Activated gamma-delta T cell (primary cell): ENCODE measurements at places on chromosomes 3 and 15.

DNA sequence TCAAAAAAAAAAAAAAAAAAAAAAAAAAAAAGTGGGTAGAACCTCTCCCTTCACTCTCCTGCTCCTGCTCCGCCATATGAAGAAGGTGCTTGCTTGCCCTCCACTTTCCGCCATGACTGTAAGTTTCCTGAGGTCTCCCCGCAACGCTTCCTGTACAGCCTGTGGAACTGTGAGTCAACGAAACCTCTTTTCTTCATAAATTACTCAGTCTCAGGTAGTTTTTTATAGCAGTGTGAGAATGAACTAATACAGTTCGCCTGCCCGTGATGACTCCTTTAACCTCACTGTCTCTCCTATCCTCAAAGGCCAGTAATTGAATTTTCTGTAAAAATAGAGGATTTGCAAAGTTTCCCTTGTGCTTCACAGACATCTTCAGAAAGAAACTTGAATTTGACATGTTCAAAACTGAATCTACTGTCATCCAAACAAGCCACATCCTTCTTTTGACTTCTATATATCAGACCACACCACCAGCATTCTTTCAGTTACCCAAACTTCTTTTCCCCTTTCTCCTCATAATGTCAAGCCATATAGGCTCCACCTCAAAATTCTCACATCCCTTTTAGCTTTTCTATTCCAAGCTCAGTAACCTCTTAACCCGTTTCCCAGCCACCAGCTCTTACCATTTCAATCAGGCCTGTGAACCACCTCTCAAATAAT, 44.3 kb downstream of the P2RY1 start:
- no peak for DNase-seq

GRCh38 chr15:76929011-76929760, 2.4 kb upstream of the RCN2 start:
- no peak for DNase-seq

DNA sequence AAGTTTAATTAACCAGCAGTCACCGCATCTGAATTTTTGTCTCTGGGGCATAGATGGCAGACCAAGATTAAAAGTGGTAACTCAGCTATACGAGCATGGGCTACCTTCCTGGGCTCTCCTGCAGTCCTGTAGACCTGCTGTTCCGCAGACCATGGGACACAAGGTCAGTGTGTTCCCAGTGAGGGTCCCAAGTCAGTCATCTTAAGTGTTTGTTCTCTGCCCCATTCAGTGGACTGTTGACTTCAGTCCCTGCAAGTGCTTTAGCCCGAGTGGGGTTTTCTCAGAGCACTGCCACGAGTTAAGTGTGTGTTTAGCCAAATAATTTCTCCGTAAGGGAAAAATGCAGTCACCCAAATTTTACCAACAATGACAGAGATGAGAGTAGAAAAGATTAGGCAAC, 4.9 kb upstream of the EXOG start:
- no peak for DNase-seq

GRCh38 chr3:107927361-107928083, 163.3 kb downstream of the CD47 start:
- peak; percentile 15 for DNase-seq

GRCh38 chr3:43650345-43650744, 28.5 kb upstream of the ANO10 start:
- no peak for DNase-seq

GRCh38 chr3:33900809-33901505, 102.5 kb downstream of the PDCD6IP start:
- DNase-seq: no peak

GRCh38 chr3:81936817-81937216, 175.4 kb upstream of the GBE1 start:
- no peak for DNase-seq

DNA sequence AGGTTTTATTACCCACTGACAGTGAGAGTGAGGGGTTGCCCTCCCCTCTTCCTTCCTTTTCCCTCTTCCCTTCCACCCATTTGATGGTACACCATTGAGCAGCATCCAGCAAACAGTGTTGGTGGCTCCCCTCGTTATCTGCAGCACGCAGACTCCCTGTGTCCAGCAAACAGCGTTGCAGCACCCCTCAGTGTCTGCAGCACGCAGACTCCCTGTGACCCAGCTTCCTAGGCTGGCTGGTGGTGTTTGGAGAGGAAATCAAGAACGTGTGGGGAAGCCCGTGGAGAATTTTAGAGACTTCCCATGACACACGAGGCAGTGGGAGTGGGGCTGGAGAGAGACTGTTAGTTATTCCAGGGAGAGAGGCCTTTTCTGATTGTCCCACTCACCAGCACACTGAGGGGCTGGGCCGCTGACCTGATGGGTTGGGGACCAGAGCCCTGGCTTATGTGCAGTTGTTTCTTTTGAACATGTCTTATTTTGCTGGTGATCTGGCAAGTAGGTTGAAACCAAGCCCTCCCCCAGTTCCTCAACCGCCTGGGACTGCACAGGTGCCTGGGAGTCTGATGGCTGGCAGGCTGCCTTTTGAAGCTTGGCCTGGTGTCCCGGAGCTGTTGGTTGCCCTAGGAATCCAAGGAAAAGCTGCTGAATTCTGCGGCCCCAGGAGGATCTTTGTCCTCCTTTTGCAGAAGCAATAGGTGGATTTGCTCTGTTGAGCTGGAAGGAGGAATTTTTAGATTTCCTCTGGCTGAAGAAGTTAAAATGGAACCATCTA, 19.0 kb downstream of the APBA2 start:
- DNase-seq: no peak

DNA sequence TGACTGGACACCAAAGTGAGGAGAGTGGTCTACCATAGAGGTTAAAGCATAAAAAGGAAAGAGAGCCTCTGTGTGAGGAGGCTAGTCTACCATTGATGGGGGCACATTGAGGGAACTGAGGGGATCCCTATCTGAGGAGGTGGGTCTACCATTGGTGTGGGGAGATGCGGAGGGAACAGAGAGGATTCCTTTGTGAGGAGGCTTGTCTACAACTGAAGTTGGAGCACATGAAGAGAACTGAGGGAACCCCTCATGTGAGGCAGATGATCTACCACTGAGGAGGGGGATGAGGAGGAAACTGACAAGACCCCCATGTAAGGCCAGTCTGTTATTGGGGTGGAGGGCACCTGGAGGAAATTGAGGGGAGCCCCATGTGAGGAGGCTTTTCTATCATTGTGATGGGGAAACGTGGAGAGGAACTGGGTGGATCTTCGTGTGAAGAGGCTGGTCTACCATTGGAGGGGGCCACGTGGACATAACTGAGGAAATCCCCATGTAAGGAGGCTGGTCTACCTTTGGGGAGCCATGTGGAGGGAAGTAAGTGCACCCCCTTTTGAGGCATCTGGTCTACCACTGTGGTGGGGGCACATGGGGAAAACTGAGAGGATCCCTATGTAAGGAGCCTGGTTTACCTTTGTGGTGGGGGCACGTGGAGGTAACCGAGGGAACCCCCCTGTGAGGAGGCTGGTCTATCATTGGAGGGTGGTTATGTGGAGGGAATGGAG, 160.1 kb downstream of the FBLN2 start:
- no peak for DNase-seq

GRCh38 chr3:47646362-47646761, 67.7 kb upstream of the CSPG5 start:
- no peak for DNase-seq

GRCh38 chr3:152375546-152375945, 106.8 kb downstream of the MBNL1 start:
- no peak for DNase-seq

GRCh38 chr3:152797751-152798432, 37.0 kb upstream of the P2RY1 start:
- DNase-seq: no peak

DNA sequence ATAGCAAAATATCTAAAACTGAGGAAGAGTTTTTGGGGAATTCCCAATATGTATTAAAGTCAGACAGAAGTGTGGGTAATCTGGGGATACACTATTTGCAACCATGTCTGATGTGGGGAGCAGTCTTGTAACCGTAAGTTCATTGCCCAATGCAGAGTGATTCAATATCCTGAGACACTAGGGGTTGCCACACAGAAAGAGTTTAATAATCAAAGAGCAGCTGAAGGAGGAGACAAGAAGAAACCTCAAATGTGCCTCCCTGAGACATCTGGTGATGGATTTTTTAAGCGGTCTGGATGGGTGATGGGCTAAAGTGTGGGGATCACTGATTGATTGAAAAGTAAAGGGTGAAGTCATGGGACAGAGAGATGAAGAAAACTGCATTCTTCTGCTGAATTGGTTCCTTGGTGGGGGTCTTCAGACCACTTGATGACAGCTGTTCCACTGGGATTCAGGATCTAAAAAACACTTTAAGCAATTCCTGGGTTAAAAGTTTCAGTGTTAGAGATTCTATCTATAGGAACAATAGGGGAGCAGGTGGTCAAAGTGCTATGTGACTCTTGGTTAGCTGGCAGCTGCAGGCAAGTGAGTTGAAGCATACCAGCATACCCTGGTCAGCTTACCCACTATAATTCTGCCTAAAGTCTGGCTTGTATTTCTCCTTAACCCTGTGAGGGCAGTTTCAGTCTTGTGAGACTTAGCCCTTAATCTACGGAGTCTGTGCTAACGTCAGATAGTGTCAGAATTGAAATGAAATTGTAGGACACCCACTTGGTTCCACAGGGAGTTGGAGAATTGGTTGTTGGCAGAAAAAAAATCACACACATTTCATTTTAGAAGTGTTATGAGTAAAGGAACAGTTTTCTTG, 425.9 kb upstream of the TGFBR2 start:
- no peak for DNase-seq

DNA sequence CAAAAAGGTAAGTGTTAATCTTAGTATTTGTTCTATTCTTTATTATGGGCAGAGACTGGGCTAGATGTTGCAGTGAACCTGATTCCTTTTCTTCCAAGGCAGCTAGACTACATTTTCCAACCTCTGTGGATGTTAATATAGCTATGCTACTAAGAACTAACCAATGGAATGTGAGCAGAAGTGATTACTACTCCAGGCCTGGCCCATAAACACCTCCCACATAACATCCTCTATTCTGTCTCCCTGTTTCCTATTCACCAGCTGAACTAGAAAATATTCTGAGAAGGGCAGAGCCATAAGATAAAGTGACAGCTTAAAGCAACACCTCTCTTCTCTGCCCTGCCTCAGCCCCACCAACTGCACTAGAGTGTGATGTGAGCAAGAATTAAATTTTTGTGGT, 29.4 kb downstream of the CD200R1L start:
- DNase-seq: no peak

- no peak for DNase-seq
These were observed 858.4 kb upstream of the ARPP21 start for GRCh38 chr3:34780973-34781372.

- DNase-seq: no peak
These were observed 253.3 kb upstream of the TBC1D5 start for GRCh38 chr3:17995769-17996168.

DNA sequence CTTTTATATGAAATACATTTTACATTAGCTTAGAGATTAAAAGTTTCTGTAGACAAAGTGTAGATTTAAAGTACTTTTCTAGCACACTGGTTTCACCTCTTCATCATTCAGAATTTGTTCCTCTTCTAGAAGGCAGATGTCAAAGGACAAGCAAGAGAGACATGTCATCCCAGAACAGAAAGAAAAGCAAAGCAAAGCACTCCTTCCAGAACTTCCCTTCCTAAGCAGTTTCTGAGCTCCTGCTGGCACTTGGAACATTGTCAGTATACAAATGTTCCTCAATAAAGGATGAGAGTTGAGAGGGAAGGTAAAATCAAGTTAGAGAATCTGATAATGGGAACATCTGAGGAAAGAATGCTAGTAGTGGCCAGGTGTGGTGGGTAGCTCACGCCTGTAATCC, 26.2 kb downstream of the TMOD3 start:
- no peak for DNase-seq

DNA sequence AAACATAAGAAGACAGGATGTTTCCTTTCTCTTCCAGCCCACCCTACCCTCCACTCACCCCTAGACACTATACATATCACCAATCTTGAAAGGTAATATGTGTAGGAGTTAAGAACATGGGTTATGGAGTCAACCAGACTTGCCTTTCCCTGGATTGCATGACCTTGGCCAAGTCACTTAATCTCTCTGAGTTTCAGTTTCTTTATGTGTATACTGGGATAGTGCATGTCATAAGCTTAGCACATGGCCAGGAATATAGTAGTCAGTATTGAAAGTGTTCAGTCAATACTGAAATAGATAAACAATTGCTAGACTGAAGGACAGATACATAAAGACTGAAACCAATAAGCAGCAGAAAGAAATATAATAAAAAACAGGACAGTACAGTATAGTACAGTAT, 283.2 kb upstream of the STT3B start:
- no peak for DNase-seq

GRCh38 chr3:126154391-126155279, 25.8 kb downstream of the ALDH1L1 start:
- no peak for DNase-seq

DNA sequence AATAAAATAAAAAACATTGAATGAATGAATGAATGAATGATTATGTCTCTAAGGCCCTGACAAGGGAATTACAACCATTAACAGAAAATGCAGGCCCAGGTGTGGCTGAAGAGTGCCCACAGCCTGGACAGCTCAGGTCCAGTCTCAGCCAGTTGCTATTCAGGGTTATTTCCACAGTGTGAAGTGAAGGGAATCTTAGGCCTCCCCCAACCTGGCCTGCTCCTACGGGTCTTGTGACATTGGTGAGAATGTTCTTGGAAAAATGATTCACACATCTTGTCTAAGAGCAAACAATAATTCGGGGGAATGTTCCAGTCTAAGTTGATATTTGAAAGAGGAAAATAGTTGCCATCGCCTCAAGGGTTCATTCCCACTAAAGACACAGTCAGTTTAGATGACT, 37.0 kb downstream of the MINDY4B start:
- no peak for DNase-seq

- DNase-seq: no peak
These were observed 16.0 kb upstream of the MRPS22 start for GRCh38 chr3:139327861-139328260.

DNA sequence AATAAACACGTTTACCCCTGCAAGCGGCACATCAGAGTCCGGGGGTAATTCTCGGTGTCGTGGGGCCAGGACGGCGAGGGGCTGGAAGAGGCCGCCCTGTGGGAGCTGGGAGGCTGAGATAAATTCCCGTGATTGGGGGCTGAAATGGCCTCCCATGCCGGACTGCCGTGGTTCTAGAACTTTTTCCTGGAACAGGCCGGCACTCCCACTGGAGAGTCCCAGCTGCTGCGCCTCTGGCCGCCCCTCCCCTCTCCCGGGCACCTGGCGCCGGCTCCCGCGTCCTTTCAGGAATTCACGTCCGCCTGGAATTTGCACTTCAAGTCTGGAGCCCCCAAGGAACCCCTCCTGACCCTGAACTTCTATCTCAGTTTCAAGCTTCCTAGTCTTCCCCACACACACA, 10.8 kb upstream of the LRRC2 start:
- DNase-seq: no peak

GRCh38 chr3:52395503-52395865, 49.4 kb downstream of the SEMA3G start:
- no peak for DNase-seq
